Purkinje cell (primary cell): ENCODE measurements at places on chromosomes 5 and 9. TPM values are rescaled to one million over a fixed set of nuclear protein-coding genes. Genes with fewer than 3 reads are reported as not detected.

Gene TTC23L
- 0.29 and 0.42 TPM in 2 replicates for polyA plus RNA-seq

Gene NUTM2F
- polyA plus RNA-seq, result not detected in 2 replicates

Gene PCDHA7
- 0.39 and 0.71 TPM in 2 replicates for polyA plus RNA-seq

Gene KIAA1958
- 3.7 TPM in 2 replicates for polyA plus RNA-seq

Gene SLCO6A1
- not detected in 2 replicates for polyA plus RNA-seq
